ENCODE measurements at places on chromosomes 3 and 15.

DNA sequence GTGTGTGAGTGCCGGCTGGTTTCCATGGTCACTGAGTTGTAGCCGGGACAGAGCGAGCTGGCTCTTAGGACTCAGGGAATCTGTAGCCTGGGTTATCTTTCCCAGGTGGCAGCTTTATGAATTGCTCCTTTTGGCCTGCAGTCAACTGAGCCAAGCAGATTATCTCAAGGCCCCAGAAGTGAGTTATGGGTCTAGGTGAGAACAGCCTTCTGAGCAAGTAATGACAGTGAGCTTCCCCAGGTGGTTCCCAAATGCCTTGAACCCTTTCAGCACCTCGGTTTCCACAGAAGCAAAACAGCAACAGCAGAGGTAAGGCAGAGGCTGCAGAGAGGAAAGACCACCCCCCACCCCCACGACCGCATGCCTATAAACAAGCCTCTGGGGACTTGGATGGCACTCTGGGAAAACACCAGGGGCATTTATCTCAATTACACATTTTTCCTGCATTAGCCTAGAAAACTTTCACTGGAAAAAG lies 56.7 kb upstream of the DGKG start:
- no peak for DNase-seq

DNA sequence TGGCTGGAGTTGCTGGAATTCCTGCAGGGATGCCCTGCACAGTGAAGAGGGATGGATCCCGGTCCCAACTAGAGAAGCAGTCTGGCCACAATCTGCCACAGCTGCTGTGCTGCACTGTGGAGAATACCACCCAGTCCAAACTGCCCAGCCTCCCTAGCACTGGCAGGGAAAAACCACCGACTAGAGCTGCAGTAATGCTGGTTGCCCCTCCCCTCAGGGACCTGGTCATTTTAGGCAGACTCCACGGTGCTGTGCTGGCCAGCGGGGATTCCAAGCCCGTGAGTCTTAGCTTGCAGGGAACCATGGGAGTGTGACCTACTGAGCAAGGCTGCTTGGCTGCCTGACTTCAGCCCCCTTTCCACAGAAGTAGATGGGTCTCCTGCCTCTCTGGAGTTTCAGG lies 478.0 kb upstream of the ATP11B start:
- no peak for DNase-seq

DNA sequence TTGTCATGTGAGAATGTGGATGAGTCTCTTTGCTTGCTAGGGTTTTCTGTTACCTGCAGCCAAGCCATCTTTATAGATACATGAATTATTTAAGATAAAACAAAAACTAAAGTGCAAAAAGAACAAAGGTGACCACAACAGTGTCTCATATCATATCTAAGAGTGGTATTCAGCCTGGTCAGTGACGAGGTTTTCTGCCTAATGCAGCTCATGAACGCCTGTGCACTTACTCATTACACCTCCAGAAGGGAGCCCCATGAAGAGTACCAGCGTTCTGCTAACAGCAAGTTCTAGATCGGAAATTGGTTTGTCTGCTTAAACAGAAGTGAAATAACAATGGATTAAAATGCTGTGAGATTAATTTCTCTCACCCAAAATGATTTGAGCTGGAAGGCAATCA lies 19.2 kb downstream of the PXYLP1 start:
- DNase-seq: no peak

- no peak for DNase-seq
Measured at GRCh38 chr3:61315871-61316270, 64.6 kb upstream of the FHIT start.

DNA sequence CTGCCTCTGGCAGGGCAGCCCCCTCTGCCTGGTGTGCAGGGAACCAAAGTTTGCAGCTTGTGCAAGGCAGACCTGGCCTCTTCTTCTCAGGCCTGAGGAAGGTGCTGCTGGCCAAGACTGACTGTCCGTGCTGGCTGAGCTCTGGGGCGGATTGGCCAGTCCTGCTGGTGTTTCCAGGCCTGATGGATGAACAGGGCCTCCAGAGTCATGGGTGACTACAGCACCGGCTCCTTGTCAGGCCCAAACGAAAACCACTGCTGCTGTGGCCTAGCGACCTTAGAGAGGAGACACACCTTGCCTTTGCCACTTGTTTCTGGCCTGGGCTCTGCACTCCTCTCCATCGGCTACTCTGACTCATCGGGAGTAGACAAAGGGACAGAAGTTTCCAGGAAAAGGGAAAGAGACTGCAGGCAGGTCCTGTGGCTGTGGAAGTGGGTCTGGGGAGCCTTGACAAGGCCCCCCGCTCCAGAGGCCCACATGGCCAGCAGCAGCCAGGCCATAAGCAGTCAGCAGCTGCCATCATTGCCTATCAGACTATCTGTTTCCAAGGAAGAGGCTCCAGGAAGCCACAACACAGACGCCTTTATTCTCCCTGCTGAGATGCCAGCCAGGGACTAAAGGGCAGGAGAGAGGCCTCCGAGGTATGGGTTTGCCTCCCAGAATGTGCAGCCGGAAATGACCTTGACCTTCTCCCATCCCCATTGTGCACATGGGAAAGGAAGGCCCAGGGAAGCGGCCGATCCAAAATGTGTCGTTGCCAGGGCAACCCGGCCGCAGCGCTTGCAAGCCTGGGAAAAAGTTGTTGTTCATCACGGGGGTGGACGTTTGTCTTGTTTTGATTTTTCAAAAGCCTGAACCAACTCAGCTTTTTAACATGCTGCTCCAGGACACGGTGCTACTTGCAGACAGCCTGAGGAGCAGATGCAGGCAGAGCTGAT lies 160.5 kb downstream of the CHSY1 start:
- DNase-seq: no peak

DNA sequence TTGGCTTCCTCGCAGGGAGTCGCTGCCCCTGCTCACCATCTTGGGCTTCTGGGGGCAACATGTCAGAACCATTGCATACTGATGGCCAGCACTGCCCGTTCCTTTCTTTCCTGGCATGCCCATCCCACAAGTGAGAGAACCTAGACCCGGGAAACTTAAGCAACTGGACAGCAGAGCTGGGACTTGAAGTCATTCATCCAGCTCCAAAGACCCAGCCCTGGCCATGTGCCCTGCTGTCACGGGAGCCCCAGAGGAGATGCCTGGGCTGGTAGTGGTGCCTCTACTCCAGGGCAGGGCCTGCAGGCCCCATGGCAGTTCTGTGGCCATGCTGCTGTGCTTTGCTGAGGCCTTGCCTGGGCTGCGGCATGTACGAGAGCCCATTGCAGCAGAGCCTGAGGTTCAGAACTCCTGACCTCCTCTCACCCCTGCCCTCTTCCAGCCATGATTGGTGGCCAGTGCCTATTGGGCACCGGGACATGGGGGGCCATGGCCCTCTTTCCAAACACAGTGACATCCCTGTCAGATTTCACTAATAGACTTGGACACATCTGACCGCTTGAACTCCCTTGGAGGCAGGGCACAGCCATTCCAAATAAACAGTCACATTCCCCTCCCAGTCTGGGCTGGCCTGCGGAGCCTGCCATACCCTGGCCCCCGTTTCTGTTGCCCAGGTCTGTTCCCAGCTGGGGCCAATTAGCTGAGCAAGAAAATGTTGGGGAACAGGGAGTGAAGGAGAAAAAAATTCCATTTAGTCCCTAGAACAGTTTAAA lies 115.9 kb downstream of the EEFSEC start:
- no peak for DNase-seq

GRCh38 chr3:149388531-149389417 lies 11.3 kb upstream of the TM4SF1 start:
- no peak for DNase-seq

DNA sequence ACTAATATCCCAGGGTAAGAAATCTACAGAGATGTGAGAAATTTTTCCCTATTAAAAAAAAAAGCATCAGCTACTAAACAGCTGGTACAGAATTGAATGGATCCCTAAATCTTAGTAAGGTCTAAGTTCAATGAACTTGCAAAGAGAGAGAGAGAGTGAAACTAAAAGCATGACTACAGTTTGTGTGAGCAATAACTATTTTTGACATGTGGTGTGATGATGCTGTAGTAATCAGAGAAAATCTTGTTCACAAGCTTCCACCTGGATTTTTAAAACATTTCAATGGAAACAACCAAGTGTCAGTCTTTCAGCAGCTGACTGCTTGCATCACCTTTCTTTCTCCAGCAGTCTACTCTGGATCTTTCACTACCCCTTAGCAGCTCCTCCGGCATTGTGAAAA lies 45.2 kb upstream of the ABI3BP start:
- no peak for DNase-seq

- DNase-seq: no peak
Measured at GRCh38 chr15:87632364-87632763, 624.2 kb downstream of the NTRK3 start.

GRCh38 chr3:113574213-113574612 lies 41.9 kb downstream of the SIDT1 start:
- no peak for DNase-seq

DNA sequence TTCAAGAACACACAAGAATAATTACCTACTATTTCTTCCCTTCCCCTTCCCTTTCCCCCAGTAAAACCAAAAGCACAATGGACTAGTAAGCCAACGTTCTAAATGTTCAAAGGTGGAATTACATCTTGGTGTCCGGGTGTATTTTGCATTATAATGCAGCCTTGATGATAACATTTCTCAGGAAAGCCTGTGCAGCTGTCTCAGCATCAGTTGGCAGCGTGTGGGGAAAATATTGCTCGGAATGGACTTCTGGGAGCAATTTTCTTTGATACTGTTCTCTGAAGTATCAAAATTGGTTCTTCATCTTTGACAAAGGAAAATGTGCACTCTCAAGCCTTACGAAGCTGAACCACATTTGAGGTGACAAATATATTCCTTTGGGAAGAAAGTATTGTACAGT lies 198.9 kb downstream of the AGBL1 start:
- DNase-seq: no peak

DNA sequence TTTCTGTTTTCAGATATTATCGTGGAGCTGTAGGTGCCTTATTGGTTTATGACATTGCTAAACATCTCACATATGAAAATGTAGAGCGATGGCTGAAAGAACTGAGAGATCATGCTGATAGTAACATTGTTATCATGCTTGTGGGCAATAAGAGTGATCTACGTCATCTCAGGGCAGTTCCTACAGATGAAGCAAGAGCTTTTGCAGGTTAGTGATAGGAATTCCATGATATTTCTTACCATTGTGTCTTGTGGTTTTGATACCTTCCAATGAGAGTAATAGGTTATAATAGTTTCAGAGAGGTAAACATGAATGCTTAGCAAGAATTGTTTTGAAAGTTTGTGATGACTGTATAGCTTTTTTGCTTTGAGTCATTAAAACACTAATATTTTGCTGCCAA lies 8.5 kb downstream of the RAB11A start:
- no peak for DNase-seq

DNA sequence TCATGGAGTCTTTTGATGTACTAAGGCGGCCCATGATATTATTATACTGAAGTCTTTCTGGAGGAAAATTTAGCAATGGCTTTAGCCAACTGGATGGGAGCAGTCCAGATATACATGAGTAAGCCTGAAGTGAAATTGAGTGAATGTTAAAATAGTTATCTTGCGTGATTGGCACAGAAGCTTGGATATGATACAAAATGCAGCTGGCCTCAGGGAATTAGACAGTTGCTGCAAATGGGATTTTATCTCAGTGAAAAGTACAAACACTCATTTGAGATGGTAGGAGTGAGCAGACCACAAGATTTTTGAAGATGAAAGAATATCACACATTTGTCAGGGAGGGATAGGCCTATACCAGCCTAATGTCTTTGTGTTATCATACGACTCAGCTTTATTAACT lies 8.9 kb downstream of the LMOD3 start:
- DNase-seq: no peak

GRCh38 chr3:161454615-161455014 lies 42.0 kb upstream of the OTOL1 start:
- no peak for DNase-seq

DNA sequence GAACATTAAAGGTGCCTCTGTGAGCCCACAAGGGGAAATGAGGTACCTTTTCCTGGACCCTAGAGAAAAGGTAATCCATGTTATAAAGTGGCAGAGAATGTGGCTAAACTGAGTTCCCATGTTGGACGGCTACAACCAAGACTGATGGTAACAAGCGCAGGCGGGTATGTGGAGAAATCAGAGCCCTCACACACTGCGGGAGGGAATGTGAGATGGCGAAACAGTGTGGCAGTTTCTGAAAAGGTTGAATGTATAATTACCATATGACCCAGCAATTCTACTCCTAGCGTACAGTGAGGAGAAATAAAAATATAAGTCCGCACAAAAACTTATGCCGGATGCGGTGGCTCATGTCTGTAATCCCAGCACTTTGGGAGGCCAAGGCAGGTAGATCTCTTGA lies 24.1 kb upstream of the SHISA5 start:
- no peak for DNase-seq

DNA sequence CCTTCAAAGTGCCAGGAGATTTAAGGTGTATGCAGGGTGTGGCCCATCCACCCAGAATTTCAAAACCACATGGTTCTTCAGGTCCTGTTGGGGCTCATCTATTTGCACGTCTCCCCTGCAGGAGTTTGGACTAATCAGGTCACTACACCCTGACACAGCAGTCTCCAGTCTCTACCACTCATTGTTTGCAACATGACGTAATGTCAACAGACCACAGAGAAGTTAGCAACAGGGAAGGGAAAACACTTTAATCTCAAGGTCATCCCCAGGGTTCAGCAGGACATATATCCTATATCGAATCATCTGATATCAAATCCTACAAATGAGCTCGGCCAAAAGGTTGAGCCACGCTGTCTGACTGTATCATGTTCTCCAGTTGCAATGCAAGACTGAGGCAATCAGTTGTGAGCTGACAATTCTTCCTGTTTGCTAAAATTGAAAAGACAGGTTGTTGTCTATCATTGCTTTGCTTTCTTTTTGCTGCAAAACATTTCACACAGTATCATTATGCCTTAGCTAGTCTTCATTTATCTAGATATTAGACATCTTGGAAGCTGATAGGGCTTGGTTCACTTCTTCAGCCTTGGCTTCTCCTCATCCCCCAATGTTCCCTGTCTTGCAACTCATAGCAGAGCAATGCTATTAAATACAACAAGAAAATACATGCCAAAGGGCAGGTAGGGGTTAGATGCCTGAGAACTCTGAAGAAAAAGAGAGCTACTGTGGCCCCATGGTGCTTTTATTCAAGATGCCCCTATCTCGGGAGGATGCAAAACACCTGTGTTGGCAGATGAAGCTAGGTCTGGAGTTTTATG lies 13.4 kb upstream of the LEKR1 start:
- DNase-seq: no peak

GRCh38 chr15:25877681-25878080 lies 14.6 kb upstream of the ATP10A start:
- DNase-seq: no peak

Measured in activated T-helper 9 cell treated with anti-CD3 and anti-CD28 coated beads, Interleukin-2, amount 50 U/mL, for 16 hours (primary cell).